ENCODE measurements at places on chromosomes 1 and 21.

DNA sequence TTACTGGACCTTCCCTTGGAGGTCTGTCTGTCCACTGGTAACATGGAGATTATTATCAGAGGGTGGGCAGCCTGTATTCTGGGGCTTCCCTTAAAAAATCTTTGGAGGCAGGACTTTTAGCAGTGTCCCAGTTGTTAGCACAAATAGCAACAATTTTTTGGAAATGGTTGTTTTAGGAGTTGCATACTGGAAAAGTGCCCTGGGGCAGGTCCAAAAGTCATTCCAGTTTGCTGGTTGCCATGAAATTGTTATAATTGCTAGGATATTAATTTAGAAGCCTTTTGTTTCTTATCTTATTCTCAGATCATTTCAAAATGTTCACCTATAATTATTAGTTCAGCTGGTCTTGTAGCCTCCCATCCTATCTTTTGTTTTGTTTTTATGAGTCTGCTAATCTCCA is 71.0 kb downstream of the PTGS2 start:
- no peak for DNase-seq

- DNase-seq = no peak
Observed at GRCh38 chr1:245043611-245043940, 111.2 kb upstream of the KIF26B start.

- peak; percentile 60 for DNase-seq
Observed at GRCh38 chr1:243254233-243254926, 701 bp downstream of the CEP170 start.

GRCh38 chr1:55167224-55167871 is 47.8 kb downstream of the USP24 start:
- no peak for DNase-seq

DNA sequence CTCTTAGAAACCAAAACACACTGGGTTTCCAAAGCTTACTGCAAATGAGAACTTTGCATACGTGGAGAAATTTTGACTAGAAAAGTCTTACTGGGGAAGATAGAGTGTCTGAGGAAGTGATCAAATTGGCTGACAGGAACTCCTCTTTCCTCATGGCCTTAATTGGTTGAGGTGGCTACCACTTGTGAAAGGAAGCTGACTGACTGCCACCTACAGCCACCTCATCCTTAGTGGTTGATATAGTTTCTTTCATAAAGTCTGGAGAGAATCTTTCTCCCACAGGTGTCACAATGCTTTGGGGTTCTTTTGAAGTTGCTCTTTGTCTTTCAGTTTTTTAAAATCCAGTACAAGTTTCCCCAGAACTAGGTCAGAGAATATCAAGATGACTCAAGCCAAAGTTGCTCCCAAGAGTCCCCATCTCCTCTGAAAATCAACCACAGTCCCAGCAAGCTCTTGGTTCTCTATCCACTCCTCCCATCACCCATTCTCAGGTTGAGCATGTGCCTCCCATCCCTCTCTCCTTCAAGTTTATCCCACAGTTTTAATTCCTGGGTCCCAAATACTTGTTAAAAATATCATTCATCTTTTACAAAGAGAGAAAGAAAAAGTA is 43.3 kb downstream of the GPR88 start:
- DNase-seq = no peak

DNA sequence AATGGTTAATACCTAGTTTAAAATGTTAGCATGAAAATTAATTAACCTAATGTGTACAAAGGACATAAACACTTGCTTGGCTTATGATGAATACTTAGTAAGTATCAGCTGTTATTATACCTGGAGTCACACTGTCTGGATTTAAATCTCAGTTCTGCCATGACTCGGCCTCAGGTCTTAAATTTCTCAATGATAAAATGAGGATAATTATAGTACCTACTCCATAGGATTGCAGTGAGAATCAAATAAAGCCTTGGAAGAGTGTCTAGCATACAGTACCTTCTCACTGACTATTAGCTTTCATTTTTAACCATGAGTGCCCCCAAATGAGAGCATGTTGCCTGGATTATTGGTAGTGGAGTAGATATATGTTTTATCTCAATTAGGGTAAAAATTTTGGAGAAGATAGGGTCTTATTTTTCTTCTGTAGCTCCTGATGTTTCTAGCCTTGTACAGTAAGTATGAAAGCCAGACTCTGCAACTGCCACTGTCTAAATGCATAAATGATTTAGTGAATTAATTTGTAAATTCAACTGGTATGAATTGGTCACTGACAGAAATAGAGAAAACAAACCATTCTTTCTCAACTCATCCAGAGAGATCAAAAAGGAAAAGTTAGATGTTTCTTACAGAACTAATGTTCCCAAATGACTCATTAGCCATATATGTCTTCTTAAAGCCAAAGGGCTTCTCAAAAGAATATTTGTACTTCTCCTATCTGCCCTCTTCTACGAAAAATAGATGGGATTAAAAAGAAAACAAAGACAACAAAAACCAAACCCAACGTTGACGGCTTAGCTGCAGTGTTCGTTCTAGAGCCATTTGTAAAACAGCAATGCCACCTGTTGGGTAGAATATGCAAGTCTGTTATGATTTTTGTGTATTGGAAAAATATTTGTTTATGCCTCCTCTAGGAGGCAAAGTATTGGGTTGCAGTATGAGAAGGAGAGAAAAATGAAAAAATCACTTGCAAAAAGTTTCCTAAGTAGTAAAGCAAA is 53.8 kb upstream of the MROH9 start:
- DNase-seq = no peak

GRCh38 chr1:74937176-74937575 is 197.0 kb upstream of the LHX8 start:
- no peak for DNase-seq

DNA sequence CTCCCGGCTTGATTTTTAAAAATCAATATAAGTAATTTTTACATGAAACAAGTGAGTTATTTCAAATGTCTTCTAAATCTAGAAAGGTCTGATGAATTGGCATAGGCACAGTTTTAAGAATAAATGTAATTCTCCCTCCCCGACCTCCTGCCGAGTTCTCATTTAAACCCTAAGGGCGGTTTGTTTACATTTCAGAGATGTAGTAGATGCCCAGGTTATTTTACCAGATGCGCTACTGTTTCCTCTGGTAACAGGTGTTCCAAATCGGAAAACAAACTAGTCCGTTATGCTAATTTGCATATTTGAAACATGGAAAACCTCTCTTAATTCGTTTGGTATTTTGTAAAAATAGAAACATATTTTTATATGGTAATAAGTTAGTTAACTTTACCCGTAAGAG is 53.8 kb upstream of the CFAP126 start:
- no peak for DNase-seq

- DNase-seq = peak; percentile 33
Observed at GRCh38 chr1:159211331-159212136, 6.9 kb downstream of the ACKR1 start.

DNA sequence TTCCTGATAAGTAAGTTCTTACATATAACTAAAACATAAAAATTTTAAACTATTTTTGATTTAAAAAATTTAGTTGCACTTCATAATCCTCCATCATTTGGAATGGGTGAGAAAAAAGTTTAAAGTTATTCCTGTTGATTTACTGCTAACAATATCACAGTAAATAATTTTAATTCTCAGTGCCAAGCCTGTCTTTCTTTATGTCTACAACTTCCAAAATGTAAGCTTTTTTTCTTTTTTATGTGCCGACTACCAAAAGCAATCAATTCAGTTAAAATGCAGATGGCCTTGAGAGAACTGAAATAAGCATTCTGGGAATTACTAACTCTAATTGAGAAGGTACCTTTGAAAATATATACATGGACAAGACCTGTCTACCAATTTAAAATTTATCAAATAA is 1224.3 kb upstream of the B3GALT2 start:
- no peak for DNase-seq

GRCh38 chr1:66381621-66382275 is 152.2 kb upstream of the SGIP1 start:
- DNase-seq = no peak

DNA sequence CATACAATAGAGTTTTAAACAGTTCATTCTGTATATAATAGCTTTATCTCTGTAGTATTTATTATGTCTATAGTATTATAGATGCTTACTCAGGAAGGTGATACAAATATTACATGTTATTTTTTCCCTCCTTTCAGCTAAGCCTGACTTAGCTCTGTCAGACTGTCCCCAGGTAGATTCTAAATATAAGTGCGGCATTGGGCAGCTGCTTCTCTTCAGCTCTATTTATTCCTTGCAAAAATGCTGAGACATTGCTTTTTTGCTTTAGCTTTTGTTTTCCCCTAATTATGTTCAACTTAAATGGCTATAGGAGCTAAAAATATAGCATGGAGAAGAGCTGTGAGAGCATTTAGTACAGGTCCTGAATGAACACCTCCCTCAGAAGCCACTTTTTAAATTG is 203.2 kb upstream of the BEND5 start:
- DNase-seq = no peak

GRCh38 chr1:98049370-98050135 is 128.7 kb upstream of the DPYD start:
- DNase-seq = no peak

- no peak for DNase-seq
Observed at GRCh38 chr1:118136187-118136941, 48.7 kb downstream of the SPAG17 start.

DNA sequence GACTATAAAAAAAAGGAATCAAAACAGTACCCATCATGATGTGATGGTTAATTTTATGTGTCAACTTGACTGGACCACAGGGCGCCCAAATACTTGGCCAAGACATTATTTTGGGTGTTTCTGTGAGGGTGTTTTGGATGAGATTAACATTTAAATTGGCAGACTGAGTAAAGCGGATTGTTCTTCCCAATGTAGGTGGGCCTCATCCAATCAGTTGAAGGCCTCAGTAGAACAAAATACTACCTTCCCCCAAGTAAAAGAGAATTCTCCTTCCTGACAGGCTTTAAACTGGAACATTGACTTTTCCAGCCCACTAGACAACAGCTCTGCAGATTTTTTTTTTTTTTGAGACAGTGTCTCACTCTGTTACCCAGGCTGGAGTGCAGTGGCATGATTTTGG is 10.7 kb downstream of the RAB29 start:
- no peak for DNase-seq

GRCh38 chr1:230148768-230149469 is 81.9 kb downstream of the GALNT2 start:
- no peak for DNase-seq

DNA sequence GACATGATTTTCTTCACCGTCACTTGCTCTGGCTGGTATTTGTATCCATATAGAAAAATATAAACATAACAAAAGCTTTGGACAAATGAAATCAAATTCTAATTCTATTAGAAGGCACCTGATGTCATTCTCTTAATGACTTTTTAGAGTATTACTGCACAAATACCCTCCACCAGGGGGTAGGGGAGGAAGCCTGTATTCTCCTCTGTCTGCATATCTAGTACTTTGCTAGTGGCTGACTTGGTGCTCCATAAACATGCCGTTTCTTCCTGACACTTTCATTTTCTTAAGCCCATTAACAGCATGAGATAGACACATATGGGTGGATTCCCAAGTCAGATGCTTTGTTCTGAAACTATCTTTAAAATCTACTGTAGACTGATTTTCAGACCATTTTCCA is 20.6 kb upstream of the KCNJ15 start:
- no peak for DNase-seq

- DNase-seq = no peak
Observed at GRCh38 chr21:20515446-20515845, 482.8 kb upstream of the NCAM2 start.

- DNase-seq = no peak
Observed at GRCh38 chr1:44994309-44994898, 8.0 kb upstream of the EIF2B3 start.

- DNase-seq = no peak
Observed at GRCh38 chr1:53521924-53522552, 62.8 kb downstream of the DMRTB1 start.

DNA sequence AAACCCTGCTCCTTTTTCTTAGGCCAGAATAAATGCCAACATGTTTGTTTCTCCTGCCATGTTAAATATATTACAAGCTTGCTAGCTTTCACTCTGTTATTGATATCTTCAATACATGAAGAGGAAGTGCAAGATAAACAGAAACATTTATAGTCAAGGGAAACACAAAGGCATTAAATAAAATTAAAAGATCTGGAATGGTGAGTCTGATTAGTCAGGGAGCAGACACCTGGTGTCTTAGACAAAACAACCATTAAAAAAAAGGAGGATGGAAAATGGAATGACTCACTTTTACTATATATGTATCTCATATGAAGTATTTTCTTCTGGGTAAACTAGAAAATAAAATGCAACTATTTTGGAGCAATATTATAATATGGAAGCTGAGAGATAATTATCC is 123.3 kb downstream of the SMYD3 start:
- DNase-seq = no peak

DNA sequence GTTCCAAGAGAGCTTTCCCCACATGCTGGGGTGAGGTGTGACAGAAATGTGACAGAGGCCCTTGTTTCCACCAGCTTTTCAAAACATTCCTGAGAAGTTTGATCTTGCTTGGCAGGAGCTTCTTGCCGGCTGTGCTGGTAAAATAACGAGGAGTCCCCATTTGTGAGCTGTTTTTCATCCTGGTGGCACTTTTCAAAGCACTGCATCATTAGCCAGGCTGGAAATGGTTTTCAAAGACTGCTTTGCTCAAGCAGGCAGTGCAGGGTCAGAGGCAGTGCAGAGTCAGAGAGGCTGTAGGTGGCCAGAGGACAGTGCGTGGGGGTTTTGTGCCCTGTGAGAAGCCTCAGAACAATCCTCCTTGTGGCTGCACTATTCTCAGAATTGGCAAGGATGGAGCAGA is 75.8 kb upstream of the KCNA3 start:
- no peak for DNase-seq

GRCh38 chr1:22518379-22518778 is 44.9 kb upstream of the EPHA8 start:
- no peak for DNase-seq

GRCh38 chr1:203424861-203425662 is 50.5 kb upstream of the PRELP start:
- no peak for DNase-seq

- DNase-seq = no peak
Observed at GRCh38 chr1:25765923-25766589, 33.9 kb upstream of the SELENON start.

DNA sequence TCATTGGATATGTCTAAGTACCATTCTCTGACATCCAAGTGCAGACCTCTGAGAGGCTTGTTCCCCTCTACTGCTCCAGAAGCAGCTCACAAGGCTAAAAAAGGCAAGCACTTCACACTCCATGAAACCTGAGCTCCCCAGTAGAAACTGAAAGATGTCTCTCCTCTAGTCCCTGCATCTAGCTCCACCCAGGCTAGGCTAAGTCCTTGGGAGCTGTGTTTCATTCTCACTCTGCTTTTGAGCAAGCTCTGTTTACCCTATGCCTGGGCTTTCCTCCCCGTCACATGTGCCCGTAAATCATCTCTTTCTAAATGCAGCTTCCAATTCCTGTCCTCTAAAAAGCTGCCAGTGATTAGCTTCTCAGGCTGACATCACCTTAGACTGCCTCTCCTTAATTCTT is 39.0 kb downstream of the LRRC71 start:
- DNase-seq = no peak

DNA sequence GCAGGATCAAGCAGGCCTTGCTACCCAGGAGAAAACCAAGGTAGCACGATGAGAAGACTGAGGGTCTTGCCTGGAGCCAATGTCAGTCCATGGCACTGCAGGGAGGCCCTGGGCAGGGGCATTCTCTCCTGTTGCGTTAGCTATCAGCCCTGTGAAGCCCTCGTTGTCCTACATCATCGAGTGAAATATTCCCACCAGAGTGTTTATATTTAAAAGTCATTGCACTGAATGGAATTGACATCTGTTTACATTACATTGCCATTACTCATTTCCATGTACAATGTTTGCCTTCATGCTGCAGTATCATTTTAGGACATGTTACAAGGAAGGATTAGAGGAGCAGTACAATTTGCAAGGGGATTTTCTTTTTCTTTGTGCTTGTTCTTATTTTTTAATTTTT is 243.9 kb downstream of the KAZN start:
- DNase-seq = no peak

- no peak for DNase-seq
Observed at GRCh38 chr1:222820171-222820712, 5.4 kb downstream of the DISP1 start.
